ENCODE measurements at places on chromosomes 6 and 20.

DNA sequence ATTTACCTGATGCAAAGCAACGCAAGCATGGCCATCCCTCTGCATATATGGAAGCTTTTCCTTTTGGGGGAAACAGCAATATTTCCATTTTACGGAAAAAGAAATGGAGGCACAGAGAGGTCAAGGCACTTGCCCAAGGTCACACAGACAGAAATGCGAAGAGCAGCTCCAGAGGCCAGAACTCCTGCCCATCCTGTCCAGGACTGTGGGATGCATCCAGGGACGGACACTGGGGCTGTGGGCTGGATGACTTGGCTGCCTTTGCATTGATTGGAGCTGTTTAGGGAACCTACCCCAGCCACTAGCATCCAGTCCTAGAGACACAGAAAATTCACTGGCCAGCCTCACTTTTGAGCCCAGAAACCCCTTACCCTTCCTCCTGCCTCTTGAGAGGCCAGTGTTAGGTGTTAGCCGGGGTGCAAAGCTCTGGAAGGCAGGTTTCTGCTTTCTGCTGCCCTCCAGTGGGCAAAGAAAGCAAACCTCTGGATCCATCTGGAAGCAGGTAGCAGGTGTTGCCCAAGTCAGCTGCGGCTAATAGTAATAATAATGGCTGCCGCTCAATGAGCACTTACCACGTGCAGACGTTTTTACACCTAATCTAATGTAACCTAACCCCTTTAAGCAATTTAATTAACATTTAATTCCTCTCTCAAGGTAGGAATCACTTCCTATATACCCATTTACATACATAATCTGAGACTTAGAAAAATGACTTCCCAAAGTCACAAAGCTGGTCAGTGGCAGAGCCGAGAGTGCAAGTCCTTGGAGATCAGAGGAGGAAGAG is 31.7 kb upstream of the CCN5 start:
- DNase-seq, result peak; percentile 71

DNA sequence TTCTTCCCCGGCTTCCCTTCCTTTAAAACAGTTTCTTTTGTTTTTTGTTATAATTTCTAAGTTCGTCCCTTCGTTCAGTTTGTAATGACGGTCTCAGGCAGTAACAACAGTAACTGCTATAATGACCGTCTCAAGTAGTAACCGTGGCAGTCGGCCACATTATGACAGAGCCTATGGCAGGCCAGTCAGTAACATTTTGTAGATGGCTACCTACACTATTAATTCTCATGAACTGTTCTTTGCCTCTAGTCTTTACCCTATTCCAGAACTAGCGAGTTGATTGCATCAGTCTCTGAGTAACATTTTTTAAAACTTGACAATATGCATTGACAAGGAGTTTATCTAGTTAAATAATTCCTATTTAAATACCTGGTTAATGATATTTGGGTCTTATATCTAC is 43.0 kb upstream of the ADGRG6 start:
- no peak for DNase-seq

- no peak for DNase-seq
Observed at GRCh38 chr6:163352966-163353365, 61.6 kb upstream of the QKI start.

DNA sequence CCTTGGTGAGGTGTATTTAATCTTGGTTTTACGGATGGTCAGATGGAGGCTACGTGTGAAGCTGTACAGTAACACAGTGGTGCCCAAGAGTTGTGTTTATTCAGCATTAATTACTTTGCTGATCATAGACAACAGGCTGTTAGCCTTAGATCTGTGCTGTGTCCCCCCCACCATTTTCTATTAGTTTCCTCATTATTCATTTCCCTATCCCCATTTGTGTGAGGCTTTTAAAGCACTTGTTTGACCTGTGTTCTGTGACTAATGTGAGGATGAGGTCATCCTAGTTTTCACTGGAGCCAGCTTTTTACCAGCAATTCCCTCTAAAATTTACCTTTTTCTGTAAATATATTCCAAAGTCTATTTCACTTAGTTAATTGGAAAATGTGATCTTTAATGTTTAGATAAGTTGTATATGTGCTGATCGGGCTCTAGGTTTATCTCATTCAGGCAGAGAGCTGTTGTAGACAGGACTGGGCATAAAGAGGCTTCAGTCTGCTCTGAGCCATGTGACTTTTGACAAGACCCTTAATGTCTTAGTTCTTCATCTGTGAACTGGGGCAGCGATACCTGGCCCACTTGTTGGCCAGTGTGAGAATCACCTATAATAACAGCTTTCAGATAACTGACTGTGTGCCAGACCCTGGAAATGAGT is 8.4 kb downstream of the MAPRE1 start:
- peak; percentile 24 for DNase-seq

- DNase-seq, result peak; percentile 25
Observed at GRCh38 chr6:42197555-42198362, 3.0 kb upstream of the GUCA1B start.

- DNase-seq, result no peak
Observed at GRCh38 chr6:160679402-160679769, 15.3 kb upstream of the LPA start.

- no peak for DNase-seq
Observed at GRCh38 chr6:50973464-50973863, 154.8 kb downstream of the TFAP2B start.

DNA sequence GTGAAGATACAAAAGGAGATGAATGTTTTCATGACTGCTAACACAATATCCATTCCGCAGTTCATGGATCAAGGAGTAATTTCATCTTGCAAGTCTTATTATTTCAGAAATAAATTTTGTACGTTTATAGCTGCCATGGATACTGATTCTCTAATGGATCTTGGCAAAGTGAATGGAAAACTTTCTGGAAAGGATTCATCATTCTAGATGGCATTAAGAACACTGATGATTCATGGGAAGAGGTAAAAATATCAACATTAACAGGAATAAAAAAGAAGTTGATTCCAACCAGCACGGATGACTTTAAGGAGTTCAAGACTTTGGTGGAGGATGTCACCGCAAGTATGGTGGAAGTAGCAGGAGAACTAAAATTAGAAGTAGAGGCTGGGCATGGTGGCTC is 2.8 kb downstream of the HUS1B start:
- DNase-seq, result no peak

- DNase-seq, result no peak
Observed at GRCh38 chr6:119575721-119576120, 226.2 kb upstream of the MAN1A1 start.

DNA sequence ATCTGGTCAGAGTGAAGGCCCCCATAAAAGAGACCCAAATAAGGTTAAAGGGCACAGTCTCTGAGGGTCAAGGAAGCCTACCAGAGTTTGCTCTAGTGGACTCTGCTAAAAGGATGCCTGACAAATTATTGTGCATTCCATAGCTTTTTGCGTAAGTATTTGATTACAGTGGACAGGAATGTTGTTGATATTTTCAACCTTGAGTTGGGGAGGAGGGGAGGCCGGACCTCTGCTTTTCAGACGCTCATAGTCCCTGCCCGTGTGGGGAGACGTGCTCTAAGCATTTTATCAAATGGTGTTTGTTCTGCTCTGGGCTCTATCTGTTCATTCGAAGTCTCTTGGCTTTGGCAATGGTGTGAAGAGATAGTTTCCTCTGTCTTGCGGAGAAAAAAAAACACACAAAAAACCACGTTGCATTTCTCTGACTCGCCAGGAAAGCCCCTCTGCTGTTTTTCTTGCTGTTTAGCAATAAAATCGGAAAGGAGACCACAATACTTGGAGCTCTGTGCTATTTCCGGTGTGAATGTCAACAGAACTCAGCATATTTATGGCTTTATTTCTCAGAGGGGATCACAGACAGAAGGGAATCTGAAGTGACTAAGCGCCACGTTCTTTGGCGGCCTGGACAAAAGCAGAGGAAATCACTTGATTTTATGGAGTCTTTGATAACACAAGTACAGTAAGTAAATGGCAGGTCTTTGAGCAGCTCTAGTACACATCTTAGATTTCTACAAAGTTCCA is 159.8 kb downstream of the ZFP64 start:
- DNase-seq, result peak; percentile 94

- no peak for DNase-seq
Observed at GRCh38 chr20:49112596-49113274, 66.6 kb downstream of the CSE1L start.

- no peak for DNase-seq
Observed at GRCh38 chr20:4088766-4089165, 73.4 kb upstream of the RNF24 start.

DNA sequence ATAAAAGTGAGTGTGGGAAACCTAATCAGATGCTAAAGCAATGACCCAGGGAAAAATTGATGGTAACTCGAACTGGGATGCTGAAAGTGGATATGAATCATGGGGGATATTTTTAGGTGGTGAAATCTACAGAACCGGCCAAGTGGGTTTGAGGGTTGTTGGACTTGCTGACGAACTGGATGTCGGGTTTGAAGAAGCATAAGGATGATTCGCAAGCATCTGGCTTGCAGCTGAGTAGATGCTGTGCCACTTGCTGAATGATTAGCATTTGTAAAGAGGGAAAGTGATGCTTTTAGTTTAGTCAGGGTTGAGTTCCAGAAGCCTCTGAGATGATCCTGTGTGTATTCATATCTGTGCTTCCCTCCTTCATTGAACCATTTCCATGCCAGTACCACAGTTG is 54.9 kb downstream of the UBR2 start:
- no peak for DNase-seq

- DNase-seq, result no peak
Observed at GRCh38 chr6:137013031-137013430, 31.7 kb downstream of the IL20RA start.

DNA sequence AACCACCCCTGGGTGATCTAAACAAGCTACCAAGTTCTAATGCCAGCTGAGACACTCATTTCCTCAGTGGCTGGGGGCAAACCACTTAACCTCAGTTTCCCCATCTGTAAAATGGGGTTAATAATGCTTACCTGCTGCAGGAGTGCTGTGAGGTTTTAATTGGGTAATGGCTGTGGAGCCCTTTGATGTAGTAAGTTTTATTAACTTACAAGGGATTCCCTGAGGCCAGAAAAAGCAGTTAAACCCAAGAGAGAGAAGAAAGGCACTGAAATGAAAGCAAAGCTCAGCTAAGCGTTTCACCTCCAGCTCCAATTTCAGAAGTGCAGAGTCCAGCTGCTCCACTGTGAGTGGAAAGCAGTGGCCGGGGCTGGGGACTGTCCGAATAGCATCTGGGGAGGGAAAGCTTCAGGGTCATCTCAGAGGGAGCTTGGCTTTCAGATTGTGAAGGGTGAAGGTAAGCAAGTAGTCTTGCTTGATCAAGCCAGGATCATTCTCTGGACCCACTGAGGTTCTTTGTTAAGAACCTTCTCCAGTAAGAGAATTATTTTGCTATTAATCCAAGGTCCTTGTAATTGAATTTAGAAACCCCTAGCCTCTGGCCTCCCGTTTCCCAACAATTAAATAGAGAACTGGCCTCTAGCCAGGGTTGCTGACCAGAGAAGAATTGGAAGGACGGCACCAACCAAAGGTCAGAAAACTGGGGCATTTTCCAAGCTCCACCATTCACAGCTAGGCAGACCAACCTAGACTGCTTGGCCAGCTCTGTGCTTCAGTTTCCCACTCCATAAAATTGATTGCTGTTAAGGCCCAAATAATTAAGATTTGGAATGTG is 20.9 kb upstream of the TCP11 start:
- DNase-seq, result no peak

- DNase-seq, result no peak
Observed at GRCh38 chr6:118436482-118436881, 111.6 kb upstream of the PLN start.

- DNase-seq, result no peak
Observed at GRCh38 chr6:74598462-74599393, 607.1 kb downstream of the COL12A1 start.

- DNase-seq, result no peak
Observed at GRCh38 chr6:110529907-110530306, 53.5 kb upstream of the SLC22A16 start.

DNA sequence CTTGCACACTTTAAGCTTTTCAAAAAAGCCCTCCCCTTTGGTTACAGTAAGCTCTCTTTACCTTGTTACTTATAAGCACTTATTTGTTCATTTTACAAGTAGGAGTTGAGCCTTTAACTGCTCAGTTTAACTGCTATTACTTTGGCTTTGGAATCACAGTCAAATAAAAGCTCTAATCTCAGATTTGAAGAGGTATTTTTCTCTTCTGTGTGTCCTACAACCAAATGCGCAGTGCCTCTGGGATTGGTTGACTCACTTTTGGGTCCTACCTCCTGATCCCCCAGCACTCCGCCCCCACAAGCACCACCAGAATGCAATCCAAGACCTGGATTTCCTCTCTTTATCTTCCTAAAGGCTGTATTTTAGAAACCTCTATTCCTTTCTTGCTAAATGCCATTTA is 2.5 kb downstream of the NCOA7 start:
- no peak for DNase-seq

DNA sequence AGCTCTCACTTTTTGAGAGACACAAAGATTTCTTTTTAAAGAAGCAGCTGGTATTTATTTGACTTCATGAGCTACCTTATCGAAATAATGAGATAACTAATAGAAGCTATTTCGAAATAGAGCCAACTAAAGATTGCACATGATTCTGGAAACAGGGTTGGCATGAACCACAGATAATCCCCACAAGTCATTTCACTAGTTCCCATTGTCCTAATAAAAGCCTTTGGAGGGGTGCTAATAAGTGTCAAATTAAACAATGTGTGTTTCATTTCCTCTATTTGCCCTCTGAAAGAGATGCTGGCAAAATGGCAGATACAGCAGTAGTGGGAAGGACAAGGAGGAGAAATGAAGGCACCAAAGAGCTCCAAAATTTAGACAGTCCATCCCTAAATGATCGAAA is 78.6 kb upstream of the RIPOR2 start:
- DNase-seq, result no peak

DNA sequence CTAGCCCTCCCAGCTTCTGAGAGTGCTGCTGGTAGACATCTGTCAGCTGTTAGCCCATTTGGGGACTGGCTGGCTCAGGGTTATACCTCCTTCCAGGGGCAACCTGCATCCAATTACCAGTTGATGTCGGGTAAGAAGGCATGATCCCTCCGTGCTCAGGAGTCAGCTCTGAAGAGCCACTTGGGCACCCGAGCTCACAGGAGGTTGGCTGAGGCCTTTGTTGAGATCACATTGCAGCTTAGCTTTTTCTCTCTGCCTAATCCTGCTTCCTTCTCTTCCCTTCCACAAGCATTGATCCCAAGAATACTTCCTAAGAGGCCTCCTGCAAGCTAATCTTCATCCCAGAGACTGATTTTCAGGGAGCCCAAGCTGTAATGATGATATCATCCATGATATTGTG is 35.5 kb downstream of the SCP2D1 start:
- no peak for DNase-seq

- DNase-seq, result no peak
Observed at GRCh38 chr20:37102571-37102970, 6.8 kb upstream of the RBL1 start.

GRCh38 chr6:39843305-39844020 is 51.3 kb downstream of the DAAM2 start:
- DNase-seq, result no peak

- peak; percentile 43 for DNase-seq
Observed at GRCh38 chr6:144659202-144660182, 374.4 kb downstream of the UTRN start.

DNA sequence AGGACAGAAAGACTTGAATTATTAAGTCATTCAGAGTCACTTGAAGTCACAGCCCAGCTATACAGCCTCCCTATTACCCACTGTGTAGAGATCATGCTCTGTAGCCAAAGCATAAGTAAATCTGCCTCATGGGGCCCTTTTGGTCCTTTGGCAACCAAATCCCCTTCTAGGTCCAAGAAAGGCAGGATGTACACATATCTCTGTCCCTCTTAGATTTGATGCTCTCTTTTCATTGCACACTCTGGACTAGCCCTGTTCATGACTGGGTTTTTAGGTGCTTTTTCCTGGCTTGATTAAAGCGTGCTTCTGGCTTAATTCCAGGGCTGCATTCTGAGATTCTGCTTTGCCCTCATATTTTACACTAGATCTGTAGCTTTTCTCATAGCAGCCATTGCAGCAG is 296.8 kb downstream of the TENT5A start:
- DNase-seq, result no peak

Measured in large intestine (tissue), 12 donors.